Progenitor cell of endocrine pancreas (in vitro differentiated cells): ENCODE measurements at places on chromosomes 3 and 15. TPM values are rescaled to one million over a fixed set of nuclear protein-coding genes. Genes with fewer than 3 reads are reported as not detected.

ZNF660 gene
- total RNA-seq: 22.6 and 27.1 TPM in 2 replicates

- no peak for DNase-seq
Measured at GRCh38 chr3:170589113-170589512, 3.2 kb upstream of the SLC7A14 start.

DNA sequence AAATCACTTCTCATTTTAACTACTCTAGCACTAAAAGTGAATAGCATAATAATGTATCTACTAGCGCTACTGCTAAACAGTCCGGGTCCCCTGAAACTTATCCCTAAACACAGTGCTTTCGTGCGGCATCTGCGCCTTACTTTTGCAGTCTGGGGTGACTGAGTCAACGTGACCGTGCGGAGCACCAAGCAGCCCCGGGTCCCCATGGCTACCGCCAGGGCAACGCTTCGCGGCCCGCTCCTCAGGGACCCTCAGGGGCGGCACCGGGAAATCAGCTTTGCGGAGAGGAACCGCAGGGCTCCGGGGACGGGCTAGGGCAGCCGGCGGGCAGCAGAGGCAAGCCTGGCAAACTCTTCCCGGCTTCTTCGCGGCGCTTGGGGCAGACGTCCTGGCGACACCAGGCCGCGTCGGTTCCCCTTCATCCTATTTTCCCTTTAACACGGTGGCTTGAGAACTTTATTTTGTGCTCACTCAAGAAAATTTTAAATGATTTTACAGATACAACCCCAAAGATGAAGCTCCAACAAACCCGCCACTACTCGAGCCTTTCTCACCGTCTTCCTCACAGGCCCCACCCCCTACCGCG, 757 bp upstream of the DIPK2A start:
- peak; percentile 58 for DNase-seq

MINAR1 gene
- 1.8 and 1.9 TPM in 2 replicates for total RNA-seq

RAB7A gene
- 130 and 141 TPM in 2 replicates for total RNA-seq
